D721Med (cell line): ENCODE measurements at places on chromosomes 3 and 15.

GRCh38 chr3:57805674-57806073 lies 49.6 kb downstream of the SLMAP start:
- no peak for DNase-seq

- no peak for DNase-seq
These were observed 51.0 kb downstream of the ALCAM start for GRCh38 chr3:105417525-105418289.

DNA sequence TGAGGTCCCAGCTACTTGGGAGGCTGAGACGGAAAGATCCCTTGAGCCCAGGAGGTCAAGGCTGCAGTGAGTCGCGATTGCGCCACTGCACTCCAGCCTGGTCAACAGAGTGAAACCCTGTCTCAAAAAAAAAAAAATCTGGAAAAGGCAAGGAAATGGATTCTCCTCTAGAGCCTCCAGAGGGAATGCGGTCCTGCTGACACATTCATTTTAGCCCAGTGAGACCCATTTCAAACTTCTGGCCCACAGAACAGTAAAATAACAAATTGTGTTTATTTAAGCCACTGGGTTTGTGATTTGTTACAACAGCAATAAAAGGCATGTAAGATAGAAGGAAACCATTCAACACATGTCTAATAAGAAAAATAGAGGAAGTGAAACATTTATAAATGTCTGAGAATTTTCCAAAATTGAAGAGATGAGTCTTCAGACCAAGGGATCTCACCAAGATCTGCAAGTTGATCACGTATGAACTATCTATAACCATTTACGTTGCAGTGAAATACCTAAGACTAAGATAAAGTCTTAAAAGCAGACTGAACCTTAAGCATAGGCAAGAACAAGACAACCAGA lies at the start of gene HTR3E:
Gene HTR3E, plus strand, starts transcription at position 254 of the 573 bp plus-strand sequence. CDS start 466 bp downstream, outside the sequence.
- no peak for DNase-seq

DNA sequence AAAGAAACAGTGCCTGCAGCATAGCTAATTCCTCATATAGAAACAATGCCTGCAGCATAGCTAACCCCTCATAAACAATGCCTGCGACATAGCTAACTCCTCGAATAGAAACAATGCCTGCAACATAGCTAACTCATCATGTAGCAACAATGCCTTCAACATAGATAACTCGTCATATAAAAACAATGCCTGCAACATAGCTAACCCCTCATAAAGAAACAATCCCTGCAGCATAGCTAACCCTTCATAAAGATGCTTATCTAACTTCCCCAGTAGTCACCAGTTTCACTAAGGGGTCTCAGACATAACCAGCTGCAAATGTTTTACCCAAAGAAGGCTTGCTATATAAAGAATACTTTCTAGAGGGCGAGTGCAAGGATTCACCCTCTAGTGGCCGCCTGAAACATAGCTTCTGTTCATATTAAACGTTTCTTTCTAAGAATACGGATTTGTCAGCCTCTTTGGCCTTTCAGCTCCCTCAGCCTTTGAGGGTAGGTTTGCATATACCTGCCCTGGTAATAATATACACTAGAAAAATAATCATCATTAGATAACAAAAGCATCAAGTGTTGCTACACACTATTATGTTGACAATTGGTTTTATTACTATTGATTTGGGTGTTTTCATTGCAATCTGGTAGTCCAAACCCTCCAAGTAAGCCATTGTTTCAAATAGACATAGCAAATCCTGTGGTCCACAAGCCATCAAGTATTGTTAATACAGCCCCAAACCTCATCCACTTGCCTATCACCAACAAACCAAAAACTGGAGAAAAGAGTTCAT lies 44.4 kb upstream of the FAN1 start:
- DNase-seq = no peak

- no peak for DNase-seq
These were observed 106.3 kb downstream of the SMAD6 start for GRCh38 chr15:66808181-66808824.

DNA sequence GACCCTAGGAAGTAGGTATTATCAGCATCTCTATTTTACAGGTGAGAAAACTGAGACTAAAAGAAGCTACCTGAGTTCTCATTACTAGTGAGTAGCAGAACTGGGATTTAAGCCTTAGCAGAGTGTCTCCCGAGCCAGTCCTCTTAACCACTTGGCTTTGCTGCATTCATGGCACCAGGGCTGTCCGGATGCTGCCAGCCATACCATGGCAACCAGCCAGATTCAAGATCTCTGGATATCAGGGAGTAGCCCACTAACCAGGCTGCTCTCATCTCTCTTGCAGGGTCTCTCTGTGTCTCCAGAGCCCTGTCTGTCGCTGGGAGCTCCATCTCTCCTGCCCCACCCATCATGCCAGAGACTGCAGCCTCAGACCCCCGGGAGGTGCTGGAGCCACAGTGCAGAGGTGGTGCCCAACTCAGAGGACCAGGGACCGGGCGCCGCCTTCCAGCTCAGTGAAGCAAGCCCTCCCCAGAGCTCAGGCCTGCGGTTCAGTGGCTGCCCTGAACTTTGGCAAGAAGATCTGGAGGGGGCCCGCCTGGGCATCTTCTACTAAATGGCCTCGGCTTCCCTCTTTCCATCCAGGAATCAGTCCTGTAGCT lies 1.7 kb downstream of the MESP2 start:
- no peak for DNase-seq

- no peak for DNase-seq
These were observed 3.2 kb upstream of the SIAH2 start for GRCh38 chr3:150765949-150766720.

DNA sequence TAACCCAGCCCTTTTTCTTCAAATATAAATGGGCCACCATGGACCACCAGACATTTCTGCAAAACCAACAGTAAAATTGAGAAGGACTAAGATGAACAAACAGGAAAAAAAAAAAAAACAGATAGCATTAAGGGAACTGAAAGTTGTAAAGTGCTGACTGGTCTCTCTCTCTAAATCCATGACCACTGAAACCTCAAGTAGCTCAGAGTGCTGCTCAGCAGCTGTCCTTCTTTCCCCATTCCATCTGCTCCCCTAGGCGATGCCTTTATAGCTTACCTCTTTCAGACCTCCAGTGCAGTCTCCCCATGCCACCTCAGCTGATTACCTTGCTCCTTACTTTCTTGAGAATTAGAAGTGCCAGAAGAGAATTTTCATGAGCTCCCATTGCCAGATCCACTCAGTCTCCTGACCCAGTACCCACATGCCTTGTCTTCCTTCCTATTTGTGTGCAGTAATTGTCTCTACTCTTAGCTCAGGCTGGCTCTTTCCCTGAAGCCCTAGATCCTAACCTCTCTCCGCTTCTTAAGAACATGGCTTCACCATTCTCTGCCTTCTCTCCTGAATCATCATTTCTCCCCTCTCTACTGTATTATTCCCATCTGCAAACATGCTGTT lies 23.9 kb upstream of the XIRP1 start:
- DNase-seq = no peak

DNA sequence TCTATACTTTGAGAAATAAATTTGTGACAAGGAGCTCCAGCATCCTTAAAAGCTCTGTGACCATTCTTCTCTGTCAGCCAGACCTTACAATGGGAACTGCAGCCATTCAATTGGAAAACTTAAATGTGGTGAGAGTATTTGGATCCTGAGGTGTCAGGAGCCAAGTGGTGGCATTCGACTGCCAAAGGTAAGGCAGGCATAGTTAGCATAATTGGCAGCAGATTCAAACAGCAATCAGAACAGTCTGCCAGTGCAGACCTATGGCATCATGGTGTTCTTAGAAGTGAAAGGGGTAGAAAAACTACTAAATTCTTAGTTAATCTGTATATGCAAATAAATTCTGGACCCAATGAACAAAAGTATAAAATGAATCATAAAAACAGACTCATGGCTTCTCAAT lies 18.2 kb upstream of the FNDC3B start:
- DNase-seq = no peak
